ENCODE measurements at places on chromosomes 7 and 10. TPM values are rescaled to one million over a fixed set of nuclear protein-coding genes. Genes with fewer than 3 reads are reported as not detected.

- no peak for DNase-seq
Observed at GRCh38 chr10:132709471-132709951, 76.4 kb downstream of the NKX6-2 start.

Gene PTN
- not detected for total RNA-seq

- DNase-seq, result peak; percentile 34
Observed at GRCh38 chr10:6669269-6669859, 89.3 kb upstream of the PRKCQ start.

- DNase-seq, result no peak
Observed at GRCh38 chr7:20220293-20220761, 3.1 kb upstream of the MACC1 start.

Gene ZNF503
- total RNA-seq, result not detected

DNA sequence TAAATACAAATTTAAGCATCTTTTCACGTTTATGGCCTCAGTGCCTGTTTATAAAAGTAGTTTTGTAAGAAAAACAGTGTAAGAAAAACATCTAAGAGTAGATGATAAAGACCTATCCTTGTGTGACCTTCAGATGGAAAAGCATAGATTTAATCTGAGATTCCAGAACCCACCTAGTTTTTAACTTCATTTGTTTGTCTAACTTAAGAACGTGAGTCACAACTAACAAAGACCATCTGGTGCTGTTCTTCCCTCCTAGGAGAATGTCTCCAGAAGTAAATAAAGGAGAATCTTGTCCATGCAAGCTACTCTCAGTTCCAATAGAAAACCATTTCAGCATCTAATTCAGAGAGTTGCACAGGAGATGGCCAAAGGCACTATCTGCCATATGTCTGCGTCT is 265.4 kb upstream of the C7orf33 start:
- no peak for DNase-seq

DNA sequence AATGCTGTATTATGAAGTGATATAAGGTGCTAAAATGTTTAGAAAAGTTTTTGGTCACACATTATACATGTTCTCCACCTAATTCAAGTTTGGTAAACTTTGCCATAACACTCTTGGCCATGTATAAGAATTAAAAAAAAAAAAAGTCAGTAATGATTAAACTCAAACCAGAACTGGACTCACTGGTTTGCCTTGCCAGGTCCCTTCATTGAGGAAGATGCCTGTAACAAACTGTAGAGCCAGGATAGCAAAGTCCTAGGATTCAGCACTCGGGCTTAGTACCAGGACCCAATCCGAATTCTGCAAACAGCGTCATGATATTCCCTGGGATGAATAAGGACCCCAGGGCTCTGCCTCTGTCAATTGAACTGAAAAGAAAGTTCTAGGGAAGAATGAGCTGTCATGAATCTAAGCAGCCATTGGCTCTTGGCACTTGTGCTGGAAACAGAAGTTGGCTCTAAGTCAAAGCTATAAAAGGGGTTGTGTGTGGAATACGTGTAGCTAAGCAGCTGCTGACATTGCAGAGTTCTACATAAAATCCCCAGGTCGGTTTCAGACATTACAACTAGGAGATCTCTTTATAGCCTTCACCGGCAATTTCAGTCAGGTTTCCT is 216.9 kb downstream of the C7orf25 start:
- DNase-seq, result no peak

All from CD4-positive, alpha-beta memory T cell (primary cell).